ENCODE measurements at places on chromosomes 3 and 15. TPM values are rescaled to one million over a fixed set of nuclear protein-coding genes. Genes with fewer than 3 reads are reported as not detected.

- DNase-seq = no peak
These were observed 37.2 kb upstream of the THBS1 start for GRCh38 chr15:39543651-39544050.

PLCL2 gene
- total RNA-seq = 15.0 TPM

HESX1 gene
- total RNA-seq = 1.1 TPM

DNA sequence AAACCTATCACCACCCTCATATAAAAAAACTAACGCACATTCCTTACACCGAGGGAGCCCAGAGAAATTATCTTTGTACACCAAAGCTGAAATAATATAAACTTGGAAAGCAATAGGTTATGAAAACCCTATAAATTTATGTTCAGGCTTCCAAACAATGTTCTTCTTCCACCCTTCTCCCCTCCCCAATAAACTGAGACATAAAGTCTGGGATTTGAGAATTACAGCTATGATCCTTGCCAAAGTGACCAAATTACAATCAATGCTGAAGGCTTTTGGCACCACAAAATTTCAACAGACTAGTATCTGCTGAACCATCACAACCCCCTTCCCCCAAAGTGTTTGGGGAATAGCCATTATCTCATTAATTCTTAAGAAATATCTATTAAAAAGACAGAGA is 237.8 kb downstream of the FMN1 start:
- no peak for DNase-seq

GRCh38 chr15:32105258-32106241 is 75.2 kb downstream of the CHRNA7 start:
- no peak for DNase-seq

DNA sequence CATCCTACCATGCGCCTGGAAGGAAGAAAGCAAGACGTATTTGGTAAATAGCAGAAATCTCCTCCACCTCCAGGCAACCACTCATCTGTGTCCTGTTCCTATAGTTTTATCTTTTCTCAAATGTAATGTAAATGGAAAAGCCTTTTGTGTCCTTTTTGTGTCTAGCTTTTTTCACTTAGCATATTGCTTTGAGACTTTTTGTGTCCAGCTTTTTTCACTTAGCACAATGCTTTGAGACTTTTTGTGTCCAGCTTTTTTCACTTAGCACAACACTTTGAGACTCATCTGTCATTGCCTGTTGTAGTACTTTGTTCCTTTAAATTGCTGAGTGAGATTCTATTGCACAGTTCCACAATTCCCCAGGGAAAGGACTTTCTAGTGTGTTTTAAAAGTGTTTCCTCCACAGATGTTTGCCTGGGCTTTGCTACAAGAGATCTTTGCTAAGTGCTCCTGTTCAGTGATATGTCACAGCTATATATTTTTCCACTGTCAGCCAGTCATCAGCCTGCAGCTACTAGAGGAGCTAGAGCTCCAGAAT is 27.9 kb upstream of the MUC13 start:
- DNase-seq = no peak

TMEM212 gene
- total RNA-seq = not detected

GRCh38 chr3:179671747-179672242 is 19.0 kb downstream of the USP13 start:
- DNase-seq = no peak

DNA sequence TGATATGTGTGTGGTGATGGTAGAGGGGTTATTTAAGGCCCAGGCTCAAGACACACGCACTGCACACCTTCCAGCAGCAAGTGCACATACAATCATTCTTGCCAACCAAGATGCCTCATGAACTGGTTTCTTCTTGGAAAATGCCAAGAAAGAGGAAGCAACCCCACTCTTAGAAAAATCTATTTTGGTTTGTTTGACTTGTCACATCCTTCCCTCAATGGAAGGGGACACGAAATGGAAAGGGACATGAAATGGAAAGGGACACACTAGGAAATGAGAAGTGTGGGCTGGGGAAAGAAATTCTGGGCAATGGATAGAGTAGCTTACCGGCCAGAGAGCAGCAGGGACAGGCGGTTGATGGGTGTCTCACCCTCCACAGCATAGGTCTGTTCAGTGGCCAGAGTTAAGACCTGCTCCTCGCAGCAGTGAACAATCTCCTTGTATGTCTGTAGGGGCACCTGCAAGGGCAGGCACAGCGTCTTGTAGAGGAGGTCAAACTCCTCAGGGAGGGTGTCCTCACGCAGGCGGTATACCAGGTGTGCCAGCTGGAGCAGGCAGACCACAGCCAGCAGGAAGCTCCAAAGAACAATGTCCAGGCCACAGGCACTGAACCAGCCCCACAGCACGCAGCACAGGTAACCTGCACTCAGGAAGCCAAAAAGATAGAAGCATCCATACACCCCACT is 640 bp downstream of the POPDC2 start:
- DNase-seq = no peak

DNA sequence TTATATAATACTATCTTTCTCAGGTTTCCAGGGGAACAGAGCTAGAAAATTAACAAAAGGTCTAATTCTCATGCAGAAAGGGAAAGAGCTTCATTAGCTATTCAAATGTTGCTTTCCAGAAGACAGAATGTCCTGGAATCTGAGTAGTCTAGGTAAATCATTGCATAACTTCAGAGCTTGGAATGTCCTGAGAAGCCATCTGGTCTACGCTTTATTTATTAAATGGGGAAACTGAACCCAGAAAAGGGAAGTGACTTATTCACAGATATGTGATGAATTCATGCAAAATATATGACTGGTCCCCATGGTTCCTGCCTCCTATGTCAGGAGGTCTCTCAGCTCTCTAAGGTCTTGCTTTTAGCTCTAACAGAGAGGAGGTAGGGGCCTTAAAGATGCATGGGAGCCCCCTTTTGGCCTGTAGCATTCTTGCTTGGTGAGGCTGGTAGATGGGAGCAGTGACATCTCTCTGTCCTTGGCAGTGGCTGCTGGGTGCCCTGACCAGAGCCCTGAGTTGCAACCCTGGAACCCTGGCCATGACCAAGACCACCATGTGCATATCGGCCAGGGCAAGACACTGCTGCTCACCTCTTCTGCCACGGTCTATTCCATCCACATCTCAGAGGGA is 99.2 kb downstream of the CEMIP start:
- DNase-seq = no peak

TIMP4 gene
- total RNA-seq = 0.34 TPM

MORC1 gene
- total RNA-seq = not detected

- DNase-seq = no peak
These were observed 32.2 kb upstream of the SSR3 start for GRCh38 chr3:156586905-156587759.

GRCh38 chr3:181700168-181701087 is 11.3 kb upstream of the SOX2 start:
- DNase-seq = peak; percentile 72

EXOG gene
- total RNA-seq = 14.9 TPM

SMCO1 gene
- not detected for total RNA-seq

GRCh38 chr3:147304756-147305155 is 101.6 kb downstream of the ZIC4 start:
- DNase-seq = no peak

ROPN1 gene
- total RNA-seq = not detected

- no peak for DNase-seq
These were observed 302.5 kb downstream of the ZNF621 start for GRCh38 chr3:40827226-40827625.

MST1 gene
- 9.7 TPM for total RNA-seq

- no peak for DNase-seq
These were observed 50.9 kb upstream of the MITF start for GRCh38 chr3:69688400-69688799.

LMOD3 gene
- not detected for total RNA-seq

NANOGP8 gene
- total RNA-seq = not detected

CLDN16 gene
- total RNA-seq = not detected

GRCh38 chr15:78630886-78631633 is 9.9 kb downstream of the CHRNB4 start:
- no peak for DNase-seq

DNA sequence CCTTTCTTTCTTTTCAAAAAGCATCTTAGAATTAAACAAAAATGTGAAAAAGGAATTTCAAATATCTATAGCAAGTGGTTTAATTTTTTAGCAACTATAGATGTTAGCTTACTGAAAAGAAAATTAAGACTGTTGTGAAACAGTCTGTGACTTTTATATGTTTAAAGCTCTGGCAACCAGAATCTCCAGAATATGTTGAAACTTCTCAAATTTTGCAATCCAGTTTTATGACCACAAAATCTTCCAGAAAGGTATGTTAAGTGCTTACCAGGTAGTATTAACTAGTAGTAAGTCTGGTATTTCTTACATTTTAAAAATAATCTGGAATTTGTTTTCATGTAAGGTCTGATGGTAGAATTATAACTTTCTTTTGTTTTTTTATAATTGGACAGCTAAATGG is 235.0 kb downstream of the SLC9A9 start:
- DNase-seq = no peak

DNA sequence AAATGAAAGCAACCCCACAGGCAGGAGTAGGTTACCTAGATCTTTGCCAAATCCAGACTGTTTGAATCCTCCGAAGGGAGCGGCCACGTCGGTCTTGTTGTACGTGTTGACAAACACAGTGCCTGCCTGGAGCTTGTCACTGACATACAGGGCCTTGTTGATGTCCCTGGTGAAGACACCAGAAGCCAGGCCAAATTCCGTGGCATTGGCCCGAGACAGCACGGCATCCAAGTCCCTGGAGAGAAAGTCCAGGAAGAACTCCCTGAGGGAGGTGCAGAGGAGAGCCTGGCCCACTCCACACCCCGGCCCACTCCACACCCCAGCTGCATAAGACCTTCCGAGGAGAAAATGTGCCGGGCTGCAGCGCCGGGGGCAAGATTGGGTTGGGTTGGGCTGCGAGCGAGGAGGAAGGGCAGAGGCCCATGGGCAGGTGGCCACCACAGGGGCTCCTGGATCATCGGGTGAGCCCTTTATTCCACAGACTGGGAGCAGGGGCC is 21.8 kb upstream of the SLC41A3 start:
- no peak for DNase-seq

DNA sequence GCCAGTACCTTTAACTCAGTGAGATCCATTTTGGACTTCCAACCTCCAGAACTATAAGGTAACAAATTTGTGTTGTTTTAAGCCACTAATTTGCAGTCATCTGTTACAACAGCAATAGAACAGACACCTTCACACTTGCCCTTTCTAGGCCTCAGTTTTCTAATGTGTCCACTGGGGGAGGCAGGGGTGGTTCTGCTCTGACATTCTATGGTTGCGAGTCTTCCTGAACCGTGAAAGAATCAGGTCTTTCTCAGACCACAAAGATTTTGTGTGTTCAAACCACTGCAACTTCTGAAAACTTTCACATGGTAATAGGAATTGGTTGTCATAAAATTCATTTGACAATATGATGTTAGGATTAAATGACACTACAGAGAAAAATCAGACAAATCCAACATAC is 26.8 kb upstream of the CSTA start:
- DNase-seq = peak; percentile 26

GRCh38 chr15:25847051-25847450 is 16.1 kb downstream of the ATP10A start:
- DNase-seq = no peak

ALDH1L1 gene
- 0.05 TPM for total RNA-seq

HRH1 gene
- total RNA-seq = 1.4 TPM

DNA sequence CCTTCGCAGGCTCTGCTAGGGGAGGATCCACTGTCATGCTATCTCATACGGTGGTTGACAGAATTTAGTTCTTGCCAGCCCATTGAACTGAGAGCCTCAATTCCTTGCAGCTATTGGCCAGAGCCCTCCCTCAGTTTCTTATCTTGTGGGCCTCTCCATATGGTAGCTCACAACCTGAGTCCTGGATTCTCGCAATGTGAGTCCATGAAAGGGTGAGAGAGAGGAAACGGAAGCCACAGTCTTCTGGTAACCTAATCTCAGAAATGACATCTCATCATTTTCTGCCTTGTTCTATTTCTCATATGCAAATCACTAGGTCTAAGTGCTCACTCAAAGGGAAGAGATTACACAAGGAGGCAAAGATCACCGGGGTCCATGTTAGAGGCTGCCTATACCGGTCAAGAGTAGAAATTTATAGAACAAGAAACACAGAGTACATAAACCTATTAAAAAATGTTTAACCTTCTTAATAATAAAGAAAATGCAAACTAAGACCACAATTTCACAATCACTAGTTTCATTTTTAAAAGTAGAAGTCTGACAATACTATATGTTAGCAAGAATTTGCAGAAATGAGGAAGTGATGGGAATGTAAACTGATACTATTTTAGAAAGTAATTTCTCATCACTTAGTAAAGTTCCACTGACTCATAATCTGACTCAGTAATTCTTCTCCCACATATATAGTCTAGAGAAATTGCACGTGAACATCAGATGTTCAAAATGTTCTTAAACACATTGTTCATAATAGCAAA is 378.4 kb upstream of the AGTR1 start:
- DNase-seq = no peak

DNA sequence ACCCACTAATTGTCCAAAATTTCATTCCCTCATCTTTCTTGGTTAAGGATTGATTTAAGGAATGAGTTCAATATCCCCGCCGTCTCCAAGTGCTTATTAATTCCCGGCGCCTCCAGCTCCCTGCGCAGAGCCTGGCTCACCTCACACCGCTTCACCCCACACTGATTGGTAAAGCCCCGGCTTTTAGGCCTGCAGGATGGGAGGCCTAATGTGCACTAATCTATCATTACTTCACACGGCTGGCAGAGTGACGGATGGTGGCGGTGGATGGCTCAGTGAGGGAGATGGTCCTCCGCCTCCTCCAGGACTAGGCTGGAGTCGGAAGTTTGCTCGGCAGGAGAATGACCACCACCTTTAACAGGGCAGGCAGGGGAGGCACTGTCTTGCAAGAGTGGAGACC is 81.7 kb downstream of the MEGF11 start:
- no peak for DNase-seq

GRCh38 chr15:88624156-88624970 is 3.2 kb downstream of the AEN start:
- peak; percentile 63 for DNase-seq

DNA sequence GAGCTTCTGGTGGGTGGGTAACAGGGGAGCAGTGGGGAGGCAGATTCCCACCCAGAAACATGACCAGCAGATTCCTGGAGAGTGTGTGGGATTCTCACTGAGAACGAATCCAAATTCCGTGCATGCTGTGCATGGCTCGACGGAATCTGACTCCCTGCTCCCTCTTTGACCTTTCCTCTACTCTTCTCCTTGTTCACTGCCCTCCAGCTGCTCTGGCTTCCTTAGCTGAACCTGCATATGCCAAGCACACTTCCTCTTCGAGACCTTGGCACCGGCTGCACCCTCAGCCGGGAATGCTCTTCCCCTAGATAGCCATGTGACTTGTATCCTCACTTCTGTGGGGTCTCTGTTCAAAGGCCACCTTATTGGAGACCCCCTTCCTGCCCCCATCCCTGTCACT is 6.3 kb downstream of the INSYN1 start:
- no peak for DNase-seq

GRCh38 chr3:55309336-55309735 is 177.8 kb downstream of the WNT5A start:
- no peak for DNase-seq

STRIT1 gene
- total RNA-seq = not detected

DUOX1 gene
- total RNA-seq = 0.11 TPM

DNA sequence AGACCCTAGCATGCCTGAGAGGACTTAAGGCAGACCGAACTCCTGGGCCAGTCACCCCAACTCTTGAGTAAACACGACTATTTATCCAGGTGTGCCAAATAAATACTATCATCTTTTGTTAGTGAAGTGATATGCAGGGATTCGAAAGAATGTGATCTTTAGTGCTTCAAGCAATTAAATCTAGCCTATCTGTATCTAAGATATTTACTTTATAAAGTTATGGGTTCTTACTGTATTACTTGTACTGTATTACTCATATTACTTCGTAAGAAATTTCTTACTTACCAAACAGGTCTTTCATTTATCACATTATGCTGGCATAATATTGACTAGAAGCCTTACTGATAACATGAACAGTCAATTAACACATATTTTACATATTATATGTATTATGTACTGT is 211.6 kb upstream of the NECTIN3 start:
- no peak for DNase-seq

RGMA gene
- 0.11 TPM for total RNA-seq
